ENCODE measurements at places on chromosomes 4 and X. TPM values are rescaled to one million over a fixed set of nuclear protein-coding genes. Genes with fewer than 3 reads are reported as not detected.

The PCDH11X gene
- polyA plus RNA-seq = 1.1 TPM

The SATL1 gene
- not detected for polyA plus RNA-seq

The TEX13D gene
- not detected for polyA plus RNA-seq

The C4orf50 gene
- polyA plus RNA-seq = not detected

The TCEAL7 gene
- 6.7 TPM for polyA plus RNA-seq

GRCh38 chr4:27096142-27096824 lies 235.6 kb downstream of the STIM2 start:
- no peak for DNase-seq

DNA sequence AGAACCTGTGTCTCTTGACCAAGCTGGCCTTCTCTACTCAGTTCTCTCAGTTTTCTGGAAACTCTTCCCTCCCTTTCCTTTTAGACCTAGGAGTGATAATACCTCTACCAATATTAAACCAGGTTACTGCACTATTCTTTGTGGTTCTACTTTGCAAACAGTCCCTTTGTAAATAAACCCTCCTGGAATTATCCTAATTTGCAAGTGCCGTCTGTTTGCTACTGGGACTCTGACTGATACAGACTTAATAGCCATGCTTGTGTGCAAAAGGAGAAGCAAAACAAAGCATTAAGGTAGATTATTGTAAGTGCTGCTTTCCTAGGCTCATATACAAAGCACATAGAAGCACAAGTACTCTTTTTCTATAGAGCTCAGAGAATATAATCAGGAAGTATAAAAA lies 507.0 kb downstream of the INPP4B start:
- DNase-seq = no peak

DNA sequence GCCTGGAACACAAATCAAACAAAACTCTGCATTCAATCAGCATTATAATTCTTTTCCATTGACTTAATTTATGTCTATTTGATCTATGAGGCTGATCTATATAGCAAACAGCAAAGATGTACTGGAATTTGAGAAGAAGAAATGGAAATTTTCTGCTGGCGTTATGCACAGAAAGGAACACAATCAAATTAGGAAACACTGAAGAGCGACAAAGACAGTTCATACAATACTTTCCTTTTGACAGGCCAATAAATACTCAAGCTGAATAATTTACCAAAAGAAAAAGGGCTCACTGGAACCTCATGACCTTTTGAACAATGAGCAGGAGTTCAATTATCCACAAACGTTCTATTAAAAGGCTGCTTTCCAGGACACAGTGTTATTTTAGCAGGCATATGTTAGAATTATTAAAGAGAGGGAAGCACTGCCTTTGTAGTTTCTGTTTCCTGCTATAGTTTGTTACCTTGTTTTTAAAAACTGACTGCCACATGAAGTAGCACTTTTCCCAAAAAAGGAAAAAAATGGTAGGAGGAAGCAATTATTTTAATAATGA lies 8.1 kb downstream of the PDHA2 start:
- no peak for DNase-seq

DNA sequence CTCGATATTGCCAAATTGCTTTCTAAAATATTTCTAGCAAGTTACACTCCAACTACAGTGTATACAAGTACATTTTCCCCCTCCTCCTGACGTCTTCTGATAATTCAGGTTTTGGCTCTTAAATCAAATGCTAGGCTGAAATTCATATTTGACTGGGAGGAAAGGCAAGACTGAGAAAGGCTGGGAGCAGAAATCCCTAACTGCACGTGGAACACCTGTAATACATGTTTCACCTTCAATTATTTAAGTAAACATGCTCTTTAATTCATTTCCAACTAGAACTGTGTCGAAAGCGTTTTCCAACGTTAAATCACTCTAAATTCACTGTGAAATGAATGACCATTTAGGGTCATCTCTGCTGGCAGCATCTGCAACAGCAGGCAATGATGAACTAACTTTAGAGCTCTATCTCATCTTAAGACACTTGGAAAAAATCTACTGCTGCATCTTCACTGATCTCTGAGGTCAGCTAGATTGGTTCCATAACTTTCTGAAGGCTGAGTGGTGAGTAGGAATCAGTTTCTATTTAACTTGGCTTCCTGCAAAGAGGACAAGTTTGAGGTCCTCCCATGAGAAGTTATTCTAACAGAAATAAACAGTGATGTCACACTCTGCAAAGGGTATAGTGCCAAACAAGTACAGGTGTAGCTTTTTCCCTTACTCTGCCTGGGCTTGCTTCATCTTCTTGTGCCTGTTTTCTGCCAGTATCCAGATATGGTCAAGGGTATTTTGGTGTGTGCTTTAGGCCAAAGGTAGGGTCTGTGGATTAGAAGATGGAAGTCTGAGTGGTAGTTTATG lies 144.3 kb upstream of the PAK3 start:
- DNase-seq = no peak

- no peak for DNase-seq
Observed at GRCh38 chrX:37786624-37787422, 7.0 kb downstream of the CYBB start.

GRCh38 chrX:153919281-153919680 lies 6.8 kb downstream of the ARHGAP4 start:
- DNase-seq = no peak

DNA sequence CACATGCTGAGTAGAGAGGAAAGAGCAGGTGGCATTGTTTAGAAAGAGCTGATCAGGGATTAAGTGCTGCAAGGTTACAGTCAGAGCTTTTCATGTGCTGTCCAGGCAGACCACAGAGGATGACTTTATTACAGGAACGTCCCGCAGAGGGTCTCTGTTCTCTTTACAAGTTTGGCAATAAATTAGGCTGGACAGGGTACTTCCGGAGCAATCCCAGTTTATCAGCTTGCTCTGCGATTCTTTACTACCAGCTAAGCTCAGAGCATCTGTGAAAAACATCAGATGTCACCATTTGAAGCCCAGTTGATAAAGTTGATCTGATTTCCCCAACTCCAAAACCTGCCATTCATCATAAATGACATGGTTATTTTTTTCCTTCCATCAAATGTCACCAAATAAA lies 633.1 kb downstream of the NLGN4X start:
- DNase-seq = no peak

GRCh38 chr4:10741961-10742699 lies 57.6 kb upstream of the CLNK start:
- no peak for DNase-seq

DNA sequence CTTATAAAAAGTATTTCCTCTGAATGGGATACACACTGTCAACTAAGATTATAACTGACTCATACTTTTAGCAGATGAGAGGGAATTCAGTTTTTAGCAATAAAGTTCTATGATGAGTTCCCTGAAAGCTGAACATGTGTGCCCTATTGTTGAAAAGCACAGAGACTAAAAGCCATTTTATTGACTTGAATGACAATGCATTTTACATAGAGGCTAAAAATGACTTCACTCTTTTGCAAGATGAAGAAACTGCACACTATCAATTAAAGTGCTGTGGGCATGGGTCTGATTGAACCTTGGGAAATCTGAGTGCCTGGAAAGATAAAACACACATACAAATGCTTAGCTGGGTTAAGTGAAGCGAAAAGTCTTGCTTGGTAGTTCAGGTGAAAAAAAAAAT lies 633.4 kb downstream of the PDHA2 start:
- no peak for DNase-seq
